Right ventricle myocardium superior (tissue), 1 donor: ENCODE measurements at places on chromosomes 4 and X. TPM values are rescaled to one million over a fixed set of nuclear protein-coding genes. Genes with fewer than 3 reads are reported as not detected.

Gene SULT1E1
- total RNA-seq = not detected

Gene ANOS1
- total RNA-seq = 4.5 TPM

DNA sequence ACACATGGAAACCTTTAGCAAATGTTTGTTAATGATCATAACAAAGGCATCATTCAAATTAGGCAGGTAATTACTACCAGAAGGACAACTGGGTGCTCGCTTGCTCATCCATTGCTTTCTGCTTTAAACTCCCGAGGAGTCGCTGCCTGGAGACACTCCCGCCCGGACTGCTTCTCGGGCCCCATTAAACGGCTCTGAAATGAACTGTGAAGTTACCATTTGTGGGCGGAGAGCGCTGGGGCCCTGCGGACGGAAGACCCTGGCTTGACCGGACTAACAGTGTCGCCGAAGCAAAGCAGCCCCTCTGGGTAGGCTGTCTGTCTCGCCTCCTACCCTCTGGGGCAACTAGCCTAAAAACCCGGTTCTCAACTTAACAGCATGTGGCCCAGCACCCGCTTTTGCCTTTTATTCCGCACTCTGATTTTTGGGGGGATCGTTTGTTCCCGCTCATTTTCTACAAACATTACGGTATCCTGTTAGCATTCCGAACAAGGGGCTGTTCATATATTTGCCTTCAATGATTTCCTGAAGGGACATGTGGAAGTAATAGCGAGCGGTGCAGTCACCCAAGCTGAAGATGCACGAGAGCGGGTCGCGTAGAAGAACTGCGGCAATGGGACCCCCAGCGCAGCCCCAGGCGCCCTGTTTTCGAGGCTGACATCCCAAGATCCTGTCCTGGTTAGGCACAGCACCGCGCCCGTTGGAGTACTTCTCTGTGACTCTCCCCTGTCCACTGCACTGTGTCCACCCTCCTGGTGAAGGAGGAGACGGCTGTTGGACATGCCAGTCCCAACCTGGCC lies 1.6 kb upstream of the PDGFRA start:
- DNase-seq = no peak

DNA sequence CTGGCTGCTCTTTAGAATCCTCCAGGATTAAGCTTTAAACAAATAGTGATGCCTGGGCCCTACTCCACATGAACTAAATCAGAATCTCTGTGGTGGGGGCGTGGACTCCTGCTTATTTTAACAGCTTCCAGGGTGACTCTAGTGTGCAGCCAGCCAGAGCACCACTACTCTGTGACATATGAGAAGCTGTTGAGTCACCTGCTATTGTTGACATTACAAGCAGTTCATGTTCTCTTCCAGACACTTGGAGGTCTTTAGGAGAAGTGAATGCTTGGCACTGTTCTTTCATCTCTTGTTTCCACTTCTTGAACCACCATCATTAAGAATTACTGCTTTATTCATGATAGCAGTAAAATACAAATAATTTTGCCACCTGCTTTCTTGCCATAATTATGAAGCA lies 426 bp upstream of the C4orf51 start:
- peak; percentile 46 for DNase-seq

GRCh38 chr4:146333895-146334262 lies 119.5 kb downstream of the REELD1 start:
- no peak for DNase-seq

- DNase-seq = no peak
These were observed 116.2 kb upstream of the GNPDA2 start for GRCh38 chr4:44842531-44842930.
